Activated CD4-positive, alpha-beta memory T cell treated with anti-CD3 and anti-CD28 coated beads for 36 hours (primary cell): ENCODE measurements at places on chromosomes 6 and 20. TPM values are rescaled to one million over a fixed set of nuclear protein-coding genes. Genes with fewer than 3 reads are reported as not detected.
A peak's percentile ranks its signal among the peaks of the same experiment; 100 is the strongest.

GRCh38 chr6:31740397-31741223 is 805 bp downstream of the MSH5 start:
- peak; percentile 56 for DNase-seq

DNA sequence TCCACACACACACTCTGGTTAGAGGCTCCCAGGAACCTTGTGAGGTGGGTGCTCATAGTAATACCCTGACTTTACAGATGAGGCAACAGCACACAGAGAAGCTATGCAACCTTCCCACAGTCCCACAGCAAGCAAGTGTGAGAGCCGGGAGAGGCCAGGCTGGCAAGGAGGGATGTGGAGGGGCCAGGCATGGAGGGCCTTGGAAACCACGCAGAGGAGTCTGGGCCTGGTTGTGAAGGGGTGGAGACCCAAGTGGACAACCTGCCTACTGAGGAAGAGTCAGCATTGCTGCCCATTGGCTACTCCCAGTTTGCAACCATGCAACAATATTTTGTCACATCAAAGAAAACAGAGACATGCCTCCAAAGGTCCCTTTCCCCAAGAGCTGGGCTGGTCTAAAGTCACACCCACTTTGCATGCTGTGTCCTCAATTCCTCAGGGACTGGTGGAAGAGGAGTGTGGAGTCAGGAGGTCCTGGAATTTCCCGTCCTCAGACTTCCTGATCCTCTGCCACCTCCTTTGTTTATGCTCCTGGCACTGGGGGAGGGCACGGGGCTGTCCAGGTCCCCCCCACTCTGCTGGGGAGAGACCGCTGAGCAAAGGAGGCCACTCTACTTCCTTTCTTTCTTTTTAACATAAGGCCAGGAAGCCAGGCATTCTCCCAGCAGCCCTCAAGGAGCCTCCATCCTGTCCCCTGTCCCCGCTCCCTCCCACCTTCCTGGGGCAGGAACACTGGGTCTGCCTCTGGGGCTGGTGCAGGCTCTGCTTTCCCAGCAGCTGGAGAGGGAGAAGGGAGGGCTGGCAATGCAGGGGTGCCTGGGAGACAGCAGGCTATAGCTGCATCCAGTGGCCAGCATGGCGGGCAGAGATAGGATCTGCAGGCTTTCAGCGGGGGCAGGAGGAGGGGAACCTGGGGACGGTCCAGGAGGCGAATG is 68.3 kb downstream of the NOL4L start:
- no peak for DNase-seq

DNA sequence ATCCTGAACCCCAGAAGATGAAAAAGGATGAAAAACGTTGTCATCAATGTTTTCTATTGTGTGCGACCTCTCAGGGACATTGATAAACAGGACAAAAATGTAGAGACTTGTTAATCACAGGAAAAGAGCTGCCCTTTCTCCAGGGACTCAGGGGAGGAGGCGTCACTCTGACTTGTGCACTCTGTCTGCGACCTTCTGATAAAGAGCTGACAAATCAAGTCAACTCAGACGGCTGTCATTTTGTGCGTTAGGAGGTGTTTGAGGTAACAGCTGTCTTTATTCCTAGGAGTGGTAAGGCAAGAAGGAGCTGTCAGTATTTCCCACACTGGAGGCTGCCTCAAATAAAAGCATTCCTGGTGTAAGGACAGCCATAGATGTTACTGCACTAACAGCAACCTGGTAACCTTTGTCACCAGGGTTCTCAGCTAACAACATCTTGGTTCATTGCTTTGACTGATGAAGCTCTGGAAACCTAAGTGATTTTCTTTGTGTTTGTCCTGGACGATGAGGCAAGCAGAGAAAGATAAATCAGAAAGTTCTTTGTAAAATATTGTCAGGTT is 38.6 kb upstream of the NXT1 start:
- no peak for DNase-seq

Gene STAU1
- 59.8 TPM for total RNA-seq

GRCh38 chr6:169445661-169446581 is 192.3 kb upstream of the THBS2 start:
- DNase-seq = no peak

Gene WFDC10B
- total RNA-seq = not detected

Gene C6orf58
- total RNA-seq = not detected

DNA sequence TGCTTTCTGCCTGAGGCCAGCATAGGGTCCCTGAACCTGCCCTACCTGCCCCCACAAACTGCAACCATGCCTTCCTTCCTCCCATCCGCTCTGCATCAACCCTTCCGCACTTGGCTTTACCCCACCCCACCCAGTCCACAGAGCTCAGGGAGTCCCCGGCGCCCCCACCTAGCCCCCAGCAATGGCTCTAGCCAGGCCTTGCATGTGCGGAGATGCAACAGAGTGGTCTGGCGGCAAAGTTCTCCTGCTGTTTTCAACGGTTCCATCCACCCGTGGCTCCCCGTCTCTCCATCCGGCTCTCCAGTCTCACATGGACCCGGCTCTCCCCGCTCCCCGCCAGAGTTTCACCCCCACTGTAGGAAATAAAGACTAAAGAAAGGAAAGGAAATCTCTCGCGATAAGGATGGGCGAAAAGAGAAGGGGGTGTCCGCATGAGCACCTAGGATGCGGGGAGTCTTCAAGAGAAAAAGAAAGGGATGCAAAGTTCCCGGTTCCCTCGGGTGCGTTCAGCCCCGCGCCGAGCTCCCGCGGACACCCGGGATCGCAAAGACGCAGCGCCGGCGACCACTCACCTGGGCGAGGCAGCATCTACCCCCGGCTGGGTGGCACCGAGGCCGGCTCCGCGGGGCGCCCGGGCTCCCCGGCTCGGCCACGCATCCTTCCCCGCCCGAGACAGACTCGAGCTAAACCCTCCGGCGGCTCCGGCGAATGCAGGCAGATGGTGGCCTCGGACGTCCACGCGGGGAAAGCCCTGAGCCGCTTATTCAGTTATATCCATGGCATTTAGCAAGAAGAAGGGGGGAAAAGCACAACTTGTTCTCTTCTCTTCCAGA is 579 bp downstream of the LRFN2 start:
- no peak for DNase-seq

- no peak for DNase-seq
These were observed 17.1 kb upstream of the NOL4L start for GRCh38 chr20:32602273-32602672.

DNA sequence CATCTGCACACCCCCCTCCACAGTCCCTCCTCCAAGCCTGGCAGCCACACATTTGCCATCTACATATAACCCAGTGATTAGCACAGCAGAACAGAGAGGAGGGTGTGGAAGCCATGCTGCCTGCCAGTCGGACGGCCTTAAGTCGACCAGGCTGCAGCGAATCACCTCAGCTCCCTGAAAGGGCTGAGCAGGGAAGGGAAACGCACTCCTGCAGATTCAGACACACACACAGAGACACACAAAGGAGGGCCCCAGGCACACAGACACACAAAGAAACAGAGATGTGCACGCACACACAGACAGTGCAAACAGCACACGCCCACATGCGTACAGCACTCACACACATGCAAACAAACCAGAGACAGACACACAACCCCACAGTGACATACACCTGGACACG is 11.2 kb upstream of the SIRPA start:
- no peak for DNase-seq

- peak; percentile 13 for DNase-seq
These were observed 327.0 kb downstream of the BMP2 start for GRCh38 chr20:7094438-7094997.

- no peak for DNase-seq
These were observed 31.2 kb upstream of the SPDEF start for GRCh38 chr6:34587325-34587724.

DNA sequence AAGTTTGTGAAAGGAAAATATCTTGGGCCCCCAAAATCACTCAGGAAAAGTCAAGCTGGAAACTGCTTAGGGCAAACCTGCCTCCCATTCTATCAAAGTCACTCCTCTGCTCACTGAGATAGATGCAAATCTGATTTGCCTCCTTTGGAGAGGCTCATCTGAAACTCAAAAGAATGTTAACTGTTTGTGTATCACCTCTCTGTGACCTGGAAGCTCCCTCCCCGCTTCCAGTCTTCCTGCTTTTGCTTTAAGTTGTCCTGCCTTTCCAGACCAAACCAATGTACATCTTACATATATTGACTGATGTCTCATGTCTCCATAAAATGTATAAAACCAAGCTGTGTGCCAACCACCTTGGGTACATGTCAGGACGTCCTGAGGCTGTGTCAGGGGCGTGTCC is 331.4 kb upstream of the QKI start:
- no peak for DNase-seq

DNA sequence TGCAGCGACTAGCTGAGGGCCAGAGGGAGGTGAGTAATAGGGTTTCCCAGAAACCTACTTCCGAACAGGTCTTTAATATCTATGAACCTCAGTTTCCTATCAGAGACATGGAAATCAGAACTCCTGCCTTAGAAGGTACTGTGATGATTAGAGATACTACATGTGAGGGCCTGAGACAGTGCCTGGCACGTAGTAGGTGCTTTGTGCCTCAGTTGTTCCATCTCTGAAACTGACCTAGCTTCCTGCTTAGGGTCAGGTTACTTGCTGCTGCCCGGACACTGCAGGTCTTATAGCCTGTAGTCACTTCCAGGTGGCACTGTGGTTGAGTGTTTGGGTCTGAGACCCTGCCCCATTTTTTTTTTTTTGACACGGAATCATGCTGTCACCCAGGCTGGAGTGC is 20.9 kb downstream of the RAB44 start:
- no peak for DNase-seq

DNA sequence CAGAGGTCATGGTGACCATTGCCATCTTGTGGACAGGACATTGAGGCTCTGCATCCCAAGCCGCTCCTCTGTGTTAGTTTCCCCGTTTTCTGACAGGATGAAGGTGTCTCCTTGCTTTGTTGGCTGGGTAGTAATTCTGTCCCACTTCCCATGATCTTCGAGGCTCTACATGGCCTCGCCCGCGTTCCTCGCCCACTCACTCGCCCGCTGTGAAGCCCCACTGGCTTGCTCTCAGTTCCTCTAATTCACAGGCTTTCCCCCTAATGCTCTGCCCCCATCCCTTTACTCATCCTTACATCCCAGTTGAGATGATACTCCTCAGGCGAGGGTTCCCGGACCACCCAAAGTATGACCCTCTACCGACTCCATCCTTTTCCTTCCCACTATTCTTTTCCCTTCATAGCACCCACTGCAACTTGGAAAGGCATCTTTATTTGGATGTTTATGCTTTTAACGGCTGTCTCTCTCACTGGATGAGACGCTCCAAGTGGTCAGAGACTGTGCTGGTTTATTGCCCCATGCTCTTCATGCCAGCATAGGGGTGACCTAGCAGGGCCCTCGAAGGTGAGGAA is 511 bp upstream of the SLC35B2 start:
- no peak for DNase-seq

Gene C20orf204
- total RNA-seq = 3.1 TPM
